AG09309 (cell line): ENCODE measurements at places on chromosomes 12 and 14.

GRCh38 chr12:114407842-114408411, 2.0 kb upstream of the TBX5 start:
- no peak for DNase-seq

DNA sequence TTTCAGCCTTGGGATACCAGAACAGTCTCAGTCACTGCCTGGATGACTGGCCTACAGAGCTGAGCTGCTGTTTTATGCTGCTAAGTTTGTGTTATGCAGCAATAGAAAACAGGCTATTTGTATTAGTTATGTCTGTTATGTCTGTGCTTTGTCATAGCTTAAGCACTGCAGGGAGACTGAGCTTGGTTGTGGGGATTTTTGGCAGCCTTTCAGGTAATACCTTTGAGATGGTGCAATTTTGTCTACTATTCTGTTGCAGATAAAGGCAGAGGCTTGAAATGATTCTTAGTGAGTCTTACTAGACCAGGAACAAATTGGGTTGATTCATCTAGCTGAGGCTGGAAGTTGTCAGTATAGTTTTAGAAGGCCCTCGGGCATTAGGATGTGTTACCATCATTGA, 201.3 kb upstream of the RBM19 start:
- peak; percentile 79 for DNase-seq

- no peak for DNase-seq
Observed at GRCh38 chr12:48001505-48002413, 2.5 kb downstream of the COL2A1 start.

GRCh38 chr14:62711351-62712023, 333.8 kb downstream of the KCNH5 start:
- no peak for DNase-seq

DNA sequence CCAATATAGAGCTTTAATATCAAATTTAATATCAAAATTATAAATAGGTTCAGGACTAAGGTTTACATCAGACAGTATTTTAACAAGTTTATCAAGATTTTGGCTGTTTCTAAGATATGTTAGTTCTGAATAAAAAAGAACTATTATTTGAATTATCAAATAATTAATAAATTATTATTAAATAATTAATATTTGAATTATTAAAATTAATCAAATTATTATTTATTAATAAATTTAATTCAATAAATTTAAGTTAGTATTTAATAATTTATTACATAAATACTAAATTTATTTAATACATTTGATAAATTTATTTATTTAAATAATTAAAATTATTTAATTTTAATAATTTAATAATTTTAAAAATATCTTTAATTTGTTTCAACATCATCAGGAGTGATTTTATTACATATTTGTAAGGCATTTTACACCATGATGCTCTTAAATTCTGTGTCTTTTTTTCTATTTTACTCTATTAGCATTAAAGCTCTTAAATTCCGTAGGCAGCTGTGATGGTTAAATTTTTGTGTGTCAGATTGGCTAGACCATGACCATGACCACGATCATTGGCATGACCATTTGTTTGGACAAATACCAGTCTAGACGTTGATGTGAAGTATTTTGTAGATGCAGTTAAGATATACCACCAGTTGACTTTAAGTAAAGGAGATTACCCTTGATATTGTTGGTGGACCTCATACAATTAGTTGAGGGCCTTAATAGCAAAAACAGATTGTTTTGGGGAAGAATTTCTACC, 82.6 kb downstream of the BBS10 start:
- no peak for DNase-seq

- no peak for DNase-seq
Observed at GRCh38 chr12:32893458-32893857, 3.1 kb downstream of the PKP2 start.

DNA sequence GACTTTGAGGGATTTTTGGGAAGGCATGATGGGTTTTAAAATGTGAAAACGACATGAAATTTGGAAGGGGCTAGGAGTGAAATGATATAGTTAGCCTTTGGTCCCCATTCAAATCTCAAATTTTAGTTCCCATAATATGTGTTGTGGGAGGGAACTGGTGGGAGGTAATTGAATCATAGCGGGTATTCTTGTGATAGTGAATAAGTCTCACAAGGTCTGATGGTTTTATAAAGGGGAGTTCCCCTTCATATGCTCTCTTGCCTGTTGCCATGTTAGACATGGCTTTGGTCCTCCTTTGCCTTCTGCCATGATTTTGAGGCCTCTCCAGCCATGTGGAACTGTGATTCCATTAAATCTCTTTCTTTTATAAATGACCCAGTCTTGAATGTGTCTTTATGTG, 72.8 kb downstream of the SLC16A7 start:
- no peak for DNase-seq

GRCh38 chr12:24948420-24948756, 513 bp downstream of the BCAT1 start:
- no peak for DNase-seq

DNA sequence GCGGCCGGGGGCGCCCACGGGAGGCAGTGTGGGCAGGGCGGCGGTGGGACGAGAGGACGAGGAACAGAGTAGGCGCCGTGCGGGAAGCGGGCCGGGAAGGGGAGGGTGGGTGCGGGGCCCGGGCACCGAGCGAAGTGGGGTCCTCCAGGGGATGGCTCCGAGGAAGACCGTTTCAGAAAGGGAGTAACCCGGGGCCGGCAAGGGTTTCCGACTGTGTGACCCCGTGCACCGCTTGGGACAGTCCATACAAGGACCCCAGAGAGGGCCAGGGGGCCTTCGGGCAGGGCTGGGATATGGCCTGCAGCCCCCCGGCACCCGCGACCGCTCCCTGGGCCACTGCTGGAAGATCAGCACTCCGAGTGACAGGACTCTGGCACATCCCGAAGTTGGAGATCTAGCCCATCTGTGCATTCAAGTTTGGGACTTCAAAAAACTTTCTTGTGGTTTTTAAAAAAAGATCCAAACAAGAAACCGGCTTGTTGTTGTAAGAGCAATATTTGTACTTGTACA, 448 bp downstream of the TSPAN9 start:
- no peak for DNase-seq

DNA sequence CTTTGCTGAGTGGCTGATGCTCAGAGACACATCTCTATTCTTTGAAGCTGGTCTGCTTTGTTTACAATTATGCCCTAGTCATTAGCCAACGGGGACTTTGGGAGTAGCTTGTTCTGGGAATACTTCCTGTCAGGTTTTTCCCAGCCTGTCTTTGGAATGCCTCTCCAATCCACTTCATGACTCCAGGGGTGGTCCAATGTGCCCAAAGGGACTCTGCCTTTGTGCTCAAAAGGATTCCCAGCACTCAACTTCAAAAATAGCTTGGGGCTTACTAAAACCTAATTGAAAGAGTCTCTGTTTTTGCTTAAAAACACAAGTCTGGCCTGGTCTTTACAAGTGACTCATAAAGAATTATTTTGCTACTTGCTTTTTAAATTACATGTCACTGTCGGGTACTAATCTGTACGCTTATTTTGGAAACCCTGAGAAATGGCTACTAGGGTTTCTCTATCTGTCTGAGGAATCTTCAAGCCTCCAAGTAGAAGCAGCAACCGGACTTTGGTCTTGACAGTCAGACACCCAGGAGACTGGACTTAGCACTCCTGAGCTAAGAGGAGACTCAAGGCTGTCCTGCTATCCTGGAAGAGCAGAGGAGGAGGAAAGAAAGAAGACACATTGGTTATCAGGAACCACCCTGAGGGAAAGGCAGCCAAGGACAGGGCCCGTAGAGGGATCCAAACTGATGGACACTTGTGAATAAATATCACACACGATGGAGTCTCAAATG, 20.7 kb downstream of the PHLDA1 start:
- DNase-seq: no peak

DNA sequence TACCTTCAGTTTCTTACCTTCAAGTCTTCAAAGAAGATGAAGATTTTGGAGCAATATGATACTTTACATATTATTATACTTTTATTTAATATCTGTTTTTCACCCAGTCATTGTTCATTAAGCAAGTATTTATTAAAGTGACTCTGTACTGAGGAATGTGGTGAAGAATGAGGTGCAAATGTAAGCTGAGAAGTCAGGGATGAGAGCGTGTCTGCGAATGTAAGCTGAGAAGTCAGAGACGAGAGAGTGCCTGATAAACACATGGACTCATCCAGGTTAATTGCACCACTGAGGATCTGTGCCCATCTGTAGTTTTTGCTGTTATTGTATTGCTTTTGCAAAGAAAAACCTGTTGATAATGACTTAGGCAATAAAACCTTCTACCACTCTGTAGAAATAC, 211.9 kb upstream of the FAR2 start:
- no peak for DNase-seq

DNA sequence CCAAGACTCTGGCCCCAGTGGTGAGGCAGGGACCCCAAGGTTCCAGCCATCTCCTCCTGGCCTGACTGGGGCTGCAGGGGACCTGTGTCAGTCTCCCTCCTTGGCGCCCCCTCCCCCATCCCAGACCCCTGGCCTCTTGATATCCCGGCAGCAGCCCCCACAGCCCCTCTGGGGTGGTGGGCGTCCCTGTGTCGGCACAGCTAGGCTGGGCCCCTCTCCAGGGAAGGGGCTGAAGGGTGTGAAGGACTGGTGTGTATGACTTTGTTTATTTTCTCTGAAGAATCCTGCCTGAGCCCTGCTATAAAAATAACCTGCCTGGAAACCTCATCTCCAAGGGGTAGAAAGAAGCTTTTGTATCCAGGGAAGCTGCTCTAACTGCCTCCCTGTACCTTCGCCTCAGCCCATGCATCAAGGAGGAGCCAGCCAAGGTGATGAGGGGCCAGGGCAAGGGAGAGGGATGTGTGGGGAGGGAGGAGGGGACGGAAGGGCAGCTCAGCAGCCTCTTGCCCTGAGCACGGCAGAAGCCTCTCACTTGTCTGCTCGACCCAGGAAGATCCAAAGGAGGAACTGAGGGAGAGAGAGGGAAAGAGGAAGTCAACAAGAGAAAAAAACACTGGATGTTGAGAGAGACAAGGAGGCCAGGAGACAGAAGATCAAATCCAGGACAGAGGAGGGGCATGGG, 25.4 kb upstream of the COL2A1 start:
- no peak for DNase-seq

DNA sequence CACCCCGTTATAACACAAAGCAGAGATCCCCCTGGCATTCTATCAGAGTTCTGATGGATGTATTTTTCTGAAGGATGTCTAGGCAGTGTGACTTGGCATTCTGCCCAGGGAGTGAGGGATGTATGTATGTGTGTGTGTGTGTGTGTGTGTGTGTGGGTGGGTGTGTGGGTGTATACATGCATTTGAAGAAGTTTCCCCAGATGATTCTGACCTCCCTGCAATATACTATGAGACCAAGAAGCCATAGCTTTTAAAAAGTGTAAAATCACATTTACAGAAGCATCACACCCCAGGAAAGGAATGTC, 59.7 kb upstream of the NAP1L1 start:
- no peak for DNase-seq

DNA sequence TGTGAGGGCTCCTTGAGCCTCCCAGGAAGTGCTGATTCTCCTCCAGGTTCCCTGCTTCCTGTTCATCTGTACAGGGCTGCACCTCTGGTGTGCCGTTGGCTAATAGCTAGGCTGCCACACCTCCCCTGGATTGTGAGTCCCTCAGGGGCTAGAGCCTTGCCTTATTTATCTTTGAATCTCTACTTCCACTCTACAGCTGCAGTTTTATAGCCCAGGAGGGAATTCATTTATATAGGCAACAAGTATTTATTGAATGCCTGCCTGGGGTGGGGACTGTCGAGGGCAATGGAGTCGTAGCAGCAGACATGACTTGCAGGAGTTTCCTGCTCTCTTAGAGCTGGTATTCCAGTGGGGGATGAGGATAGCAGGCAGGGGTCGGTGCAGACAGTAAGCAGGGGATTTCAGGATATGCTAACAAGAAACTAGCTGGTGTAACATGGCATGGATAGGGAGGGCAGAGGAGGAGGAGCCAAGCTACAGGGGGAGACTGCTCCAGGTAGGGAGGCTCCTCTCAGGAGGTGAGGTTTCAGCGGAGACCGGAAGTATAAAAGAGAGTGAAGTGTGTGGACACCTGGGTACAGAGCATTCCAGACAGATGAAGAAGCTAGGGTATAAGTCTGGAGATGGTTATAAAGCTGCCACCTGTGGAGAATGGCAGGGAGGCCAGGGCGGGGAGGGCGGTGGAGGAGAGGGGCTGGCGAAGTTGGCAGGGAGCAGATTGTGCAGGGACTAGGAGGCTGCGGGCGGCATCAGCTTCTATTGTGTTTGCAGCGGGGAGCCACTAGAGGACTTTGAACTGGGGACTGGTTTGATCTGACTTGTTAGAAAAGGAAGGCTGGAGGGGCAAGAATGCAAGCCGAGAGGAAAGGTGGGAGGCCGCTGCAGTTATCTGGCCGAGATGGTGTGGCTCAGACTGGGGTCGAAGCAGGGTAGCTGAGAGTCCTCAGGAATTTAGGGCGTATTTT, 17.2 kb downstream of the USP30 start:
- DNase-seq: no peak

DNA sequence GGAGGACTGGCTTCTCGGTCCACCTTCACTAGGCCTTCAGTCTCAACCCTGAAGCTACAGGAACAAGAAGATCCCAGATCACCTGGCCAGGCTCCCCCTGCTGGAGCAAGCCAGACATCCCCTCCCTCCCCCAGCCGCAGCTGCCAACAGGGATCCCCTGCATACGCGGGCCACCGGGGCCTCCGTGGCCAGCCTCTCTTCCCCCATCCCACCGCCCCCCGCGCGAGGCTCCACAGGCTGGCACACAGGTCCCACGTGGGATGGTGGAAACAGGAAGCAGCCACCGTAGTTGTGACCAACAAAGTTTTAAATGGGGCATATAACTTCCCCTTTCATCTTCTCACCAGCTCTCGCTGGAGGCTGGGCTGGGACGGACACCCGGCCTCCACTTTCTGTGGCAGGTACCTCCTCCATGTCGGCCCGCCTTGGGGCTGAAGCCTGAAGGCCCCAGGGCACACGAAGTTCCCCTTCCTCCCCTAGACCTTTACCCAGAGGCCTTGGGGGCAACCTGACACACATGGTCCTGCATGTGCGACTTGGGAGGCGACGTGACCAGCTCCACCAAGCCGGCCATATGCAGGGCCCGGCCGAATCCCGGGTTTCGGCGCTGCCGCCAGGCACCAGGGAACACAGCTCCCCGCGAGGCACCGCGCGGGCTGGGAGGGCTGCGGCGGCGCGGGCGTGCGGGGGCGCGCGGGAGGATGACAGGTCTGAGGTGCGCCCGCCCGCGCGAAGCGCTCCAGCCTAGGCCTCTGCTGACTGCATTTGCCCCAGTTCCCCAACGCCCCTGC, 44.4 kb upstream of the PNMA1 start:
- no peak for DNase-seq

GRCh38 chr12:107418981-107419380, 266.6 kb upstream of the PWP1 start:
- no peak for DNase-seq

- DNase-seq: no peak
Observed at GRCh38 chr14:32480337-32480736, 151.2 kb downstream of the AKAP6 start.

GRCh38 chr12:1630133-1630826, 1.2 kb downstream of the WNT5B start:
- no peak for DNase-seq

- no peak for DNase-seq
Observed at GRCh38 chr12:132441871-132442863, 47.8 kb upstream of the FBRSL1 start.

GRCh38 chr12:108822497-108823205, 34.7 kb downstream of the SSH1 start:
- no peak for DNase-seq
